ENCODE measurements at places on chromosomes 3 and 15. TPM values are rescaled to one million over a fixed set of nuclear protein-coding genes. Genes with fewer than 3 reads are reported as not detected.

DNA sequence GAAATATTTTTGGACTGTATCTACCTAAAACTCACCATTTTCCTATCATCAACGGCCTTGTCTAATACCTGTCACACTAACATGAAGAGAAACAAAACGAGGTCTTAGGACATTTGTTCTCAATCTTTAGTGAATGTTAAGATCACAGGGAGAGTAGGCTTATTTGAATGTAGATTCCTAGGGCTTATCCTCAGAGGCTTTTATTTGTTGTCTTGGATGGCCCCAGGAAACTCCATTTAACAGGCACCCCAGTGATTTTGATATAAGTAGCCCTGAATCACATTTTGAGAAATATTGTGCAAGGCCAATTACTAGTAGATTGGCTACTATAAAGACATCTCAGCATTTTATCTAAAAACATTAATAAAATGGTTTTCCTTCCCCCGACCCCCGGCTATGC lies 367.4 kb downstream of the GAP43 start:
- no peak for DNase-seq

- no peak for DNase-seq
Observed at GRCh38 chr15:59835776-59836175, 146.7 kb upstream of the BNIP2 start.

- no peak for DNase-seq
Observed at GRCh38 chr15:88256279-88257230, at the start of gene NTRK3. NTRK3 (minus strand) TSS chr15:88256739; CDS start chr15:88256153, 586 bp downstream.

DNA sequence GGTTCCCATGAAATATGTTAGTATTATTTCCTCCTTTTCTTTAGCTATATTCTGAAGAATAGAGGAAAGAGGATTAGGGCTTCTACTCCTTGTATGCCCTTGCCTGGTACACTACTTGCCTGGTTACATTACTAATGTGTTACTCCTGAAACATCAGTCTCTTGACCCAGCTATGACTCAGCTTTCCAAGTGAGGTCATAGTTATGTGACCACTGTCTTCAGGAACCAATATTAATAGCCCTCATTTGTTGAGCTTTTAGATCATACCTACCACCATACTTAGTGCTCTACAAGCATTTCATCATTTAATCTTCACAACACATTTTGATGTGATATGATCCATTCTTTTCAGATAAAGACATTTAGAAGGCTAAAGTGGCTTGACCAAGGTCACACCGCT lies 60.3 kb downstream of the CMSS1 start:
- peak; percentile 51 for DNase-seq

DNA sequence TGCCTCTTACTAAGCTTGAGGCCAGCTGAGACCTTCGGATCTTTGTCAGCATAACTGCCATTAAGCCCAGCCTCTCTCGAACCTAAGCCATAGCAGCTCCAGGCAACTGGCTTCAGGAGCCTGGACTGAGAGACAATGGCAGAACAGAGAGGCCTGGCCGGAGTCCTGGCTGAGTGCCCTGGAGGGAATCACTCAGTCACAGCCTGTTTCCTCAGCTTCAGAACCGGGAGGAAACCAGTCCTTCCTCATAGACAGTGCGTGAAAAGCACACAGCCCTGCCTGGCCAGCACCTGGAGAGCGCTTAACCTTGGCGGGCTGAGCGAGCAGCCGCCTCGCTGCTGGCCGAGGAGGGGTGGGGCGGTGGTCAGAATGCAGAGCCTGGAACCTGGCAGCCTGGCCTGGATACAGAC lies 21.6 kb downstream of the RNU5B-1 start:
- DNase-seq: no peak

- DNase-seq: no peak
Observed at GRCh38 chr3:178645503-178645902, 109.3 kb downstream of the KCNMB2 start.

DNA sequence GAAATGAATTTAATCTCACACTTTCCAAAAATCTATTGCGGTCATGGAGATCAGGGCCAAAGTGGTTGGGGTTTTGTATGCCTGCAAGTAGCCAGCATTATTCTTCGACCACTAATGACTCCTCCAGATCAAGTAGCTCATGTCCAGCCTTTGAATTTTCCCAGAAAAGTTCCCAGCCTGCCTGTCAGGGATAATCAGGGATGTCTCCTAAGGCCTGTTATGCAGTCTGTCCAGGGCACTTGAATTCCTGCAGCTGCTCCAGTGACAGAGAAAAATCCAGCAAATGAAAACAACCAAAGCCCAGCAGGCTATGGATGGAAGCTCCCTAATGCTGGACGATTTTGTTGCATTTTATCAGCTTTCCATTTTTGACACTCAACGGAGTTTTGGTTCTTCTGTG lies 215.4 kb downstream of the ADAMTSL3 start:
- DNase-seq: no peak

GRCh38 chr3:42430781-42431532 lies 20.5 kb upstream of the LYZL4 start:
- no peak for DNase-seq

DNA sequence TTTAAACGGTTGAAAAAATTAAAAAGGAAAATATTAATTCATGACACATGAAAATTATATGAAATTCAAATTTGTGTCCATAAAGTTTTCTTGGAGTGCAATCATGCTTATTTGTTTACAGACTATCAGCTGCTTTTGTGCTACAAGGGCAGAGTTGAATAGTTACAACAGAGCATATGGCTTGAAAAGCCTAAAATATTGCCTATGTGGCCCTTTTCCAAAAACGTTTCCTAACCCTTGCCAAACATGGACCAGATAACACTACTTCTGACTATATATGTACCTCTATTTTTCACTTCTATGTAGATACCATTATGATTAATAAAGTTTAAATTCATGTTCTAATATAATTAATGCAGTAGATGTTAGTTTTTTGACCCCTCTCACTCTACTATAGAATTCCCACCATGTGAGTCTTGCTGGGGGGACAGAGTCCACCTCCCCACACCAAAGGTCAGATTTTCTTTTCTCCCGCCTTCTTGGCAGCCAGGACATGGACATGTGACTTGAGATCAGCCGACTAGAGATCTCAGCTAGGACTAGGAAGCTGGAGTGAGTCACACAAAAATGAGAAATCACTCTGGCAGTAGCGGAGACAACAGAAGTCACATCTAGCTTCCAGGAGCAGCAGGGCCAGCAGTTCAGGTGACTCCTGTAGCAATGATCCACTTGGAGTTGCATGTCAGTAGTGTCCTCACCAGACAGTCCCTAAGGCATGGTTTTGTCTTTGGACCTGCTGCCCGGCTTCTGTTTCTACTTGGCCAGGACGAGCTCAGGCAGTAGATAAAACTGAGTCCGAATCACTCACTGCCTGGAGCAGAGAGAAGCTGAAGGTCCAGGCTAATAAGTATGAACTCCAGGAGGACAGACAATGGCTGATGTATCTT lies 22.4 kb downstream of the CIAO2A start:
- DNase-seq: no peak

DNA sequence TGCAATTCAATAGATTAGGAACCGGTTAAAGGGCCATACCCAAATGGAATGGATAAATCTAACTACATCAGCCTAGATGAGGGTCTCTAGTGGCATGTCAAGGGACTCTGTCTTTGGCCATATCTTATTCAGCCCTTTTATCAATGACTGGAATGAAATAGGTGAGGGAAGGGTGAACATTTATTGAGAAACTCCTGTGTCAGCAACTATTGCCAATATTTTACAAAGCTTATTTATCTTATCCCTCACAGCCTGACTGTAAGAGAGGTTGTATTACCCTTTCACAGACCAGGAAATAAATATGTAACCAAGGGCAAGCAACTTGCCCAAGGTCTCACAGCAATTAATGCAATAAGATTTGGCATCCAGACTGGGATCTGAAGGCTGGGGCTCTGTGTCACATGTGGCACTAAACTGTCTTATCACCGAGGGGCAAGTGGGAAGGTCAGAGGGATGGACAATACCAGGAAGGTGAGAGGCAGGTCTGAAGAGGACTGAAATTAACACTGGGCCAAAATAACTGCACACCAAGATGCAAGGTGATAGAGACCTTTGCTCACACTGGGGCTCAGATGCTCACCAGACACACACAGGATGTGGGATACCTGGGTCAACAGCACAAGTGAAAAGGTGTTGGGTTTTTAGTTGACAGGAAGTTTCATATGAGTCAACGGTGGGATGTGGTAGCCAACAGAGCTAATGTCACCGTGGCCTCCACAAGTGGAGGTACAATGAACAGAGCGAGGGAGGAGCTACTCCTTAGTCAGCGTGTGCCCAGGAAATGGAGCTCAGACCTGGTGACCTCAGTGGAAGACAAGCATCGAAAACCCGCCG lies 261.3 kb downstream of the RPLP1 start:
- DNase-seq: no peak

GRCh38 chr3:17179381-17180205 lies 294.8 kb downstream of the PLCL2 start:
- no peak for DNase-seq

DNA sequence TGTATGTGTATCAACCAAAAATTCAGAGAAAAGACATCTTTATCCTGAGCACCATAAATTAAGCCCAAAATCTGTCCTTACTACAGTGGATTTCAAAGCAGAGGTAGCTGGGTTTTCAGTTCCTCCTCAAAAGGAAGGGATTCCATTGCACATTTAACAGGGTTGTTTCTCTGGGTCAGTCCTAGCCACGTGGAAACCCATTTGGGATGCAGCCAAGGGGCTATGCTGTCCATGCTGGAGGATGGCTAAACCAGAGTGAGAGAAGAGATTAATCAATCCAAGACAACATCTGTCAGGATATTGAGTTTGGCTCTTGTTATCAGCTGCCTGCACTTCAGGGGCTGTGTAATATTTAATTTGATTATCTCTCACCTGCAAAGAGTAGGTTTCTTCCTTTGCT lies 28.1 kb downstream of the LSAMP start:
- no peak for DNase-seq

DNA sequence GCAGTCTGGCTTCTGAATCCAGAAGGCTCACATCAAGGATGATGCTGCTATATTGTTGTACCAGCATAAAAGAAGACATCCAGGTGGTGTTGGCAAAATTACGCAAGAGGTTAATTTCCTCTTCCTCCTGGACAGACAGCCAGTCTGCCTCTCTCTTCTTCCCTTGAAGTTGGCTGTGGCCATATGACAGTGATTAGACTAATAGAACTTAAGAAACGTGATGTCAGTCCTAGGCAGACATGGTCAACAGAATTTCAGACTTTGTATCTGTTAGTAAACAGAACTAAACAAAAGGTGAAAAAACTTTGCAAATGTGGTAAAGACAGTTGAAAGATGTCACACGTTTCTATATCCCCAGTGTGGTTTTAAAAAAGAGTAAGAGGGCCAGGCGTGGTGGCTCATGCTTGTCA lies 465.2 kb upstream of the NR2F2 start:
- DNase-seq: no peak

DNA sequence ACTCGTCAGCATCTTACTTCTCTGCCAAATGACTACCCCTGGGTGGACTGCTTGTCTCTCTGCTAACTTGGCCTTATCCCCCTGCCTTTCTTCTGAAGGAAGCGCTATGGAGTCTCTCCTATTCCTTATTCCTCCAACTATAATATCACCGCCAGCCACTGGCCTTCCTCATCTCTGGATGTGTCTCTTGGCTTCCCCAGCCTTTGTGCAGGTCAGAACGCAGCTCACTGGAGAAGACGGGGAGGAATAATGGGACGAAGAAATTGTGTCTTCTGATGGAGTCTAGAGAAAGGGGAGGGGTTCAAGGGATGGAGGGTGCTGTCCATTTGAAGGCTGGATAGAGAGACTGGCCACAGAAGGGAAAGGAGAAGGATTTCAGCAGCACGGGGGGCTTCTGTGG lies 16.9 kb downstream of the ITGA11 start:
- DNase-seq: no peak

- no peak for DNase-seq
Observed at GRCh38 chr3:175432376-175433025, 573.4 kb downstream of the NAALADL2 start.

DNA sequence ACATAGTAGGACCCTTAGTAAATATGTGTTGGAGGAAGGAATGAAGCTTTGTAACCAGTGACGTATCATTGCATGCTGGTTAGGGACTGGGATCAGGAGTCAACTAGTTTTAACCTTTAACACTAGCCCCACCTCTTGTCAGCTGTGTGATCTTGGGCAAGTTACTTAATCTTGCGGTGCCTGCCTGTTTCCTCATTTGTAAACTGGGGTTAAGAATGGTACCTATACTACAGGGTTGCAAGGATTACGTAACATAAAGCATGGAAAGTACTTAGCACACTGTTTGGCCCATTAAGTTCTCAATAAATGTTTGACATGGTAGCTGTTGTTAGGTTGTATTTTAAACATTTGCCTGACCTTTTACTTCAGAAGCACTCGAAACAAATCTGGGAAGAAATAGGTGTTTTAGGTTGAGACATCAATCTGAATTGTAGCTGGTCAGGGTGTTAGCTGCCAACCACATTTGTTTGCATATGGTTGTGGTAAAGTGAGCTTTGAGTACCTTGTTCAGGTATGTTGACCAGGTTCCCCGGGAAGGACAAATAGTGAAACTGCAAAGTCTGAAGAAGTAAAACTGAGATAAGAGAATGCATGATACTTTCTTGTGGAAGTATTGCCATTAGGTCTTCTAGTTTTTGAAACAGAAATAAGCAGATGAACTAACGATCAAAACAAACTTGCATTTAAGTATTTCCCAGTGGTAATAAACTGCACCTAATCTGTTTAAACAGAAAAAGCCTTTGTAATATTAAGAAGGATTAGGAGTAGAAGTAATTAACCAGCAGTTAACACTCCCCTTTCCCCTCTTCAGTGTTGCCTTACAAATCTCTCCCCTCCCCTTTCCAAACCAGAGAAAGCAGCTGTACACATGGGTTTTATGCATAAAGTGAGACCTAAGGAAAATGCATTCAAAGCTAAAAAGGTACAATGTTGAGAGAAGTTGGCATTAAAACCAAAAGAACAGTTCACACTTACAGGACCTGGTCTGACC lies 25.8 kb upstream of the SCAANT1 start:
- peak; percentile 8 for DNase-seq

- peak; percentile 48 for DNase-seq
Observed at GRCh38 chr3:51929420-51930003, 12.2 kb downstream of the RRP9 start.

DNA sequence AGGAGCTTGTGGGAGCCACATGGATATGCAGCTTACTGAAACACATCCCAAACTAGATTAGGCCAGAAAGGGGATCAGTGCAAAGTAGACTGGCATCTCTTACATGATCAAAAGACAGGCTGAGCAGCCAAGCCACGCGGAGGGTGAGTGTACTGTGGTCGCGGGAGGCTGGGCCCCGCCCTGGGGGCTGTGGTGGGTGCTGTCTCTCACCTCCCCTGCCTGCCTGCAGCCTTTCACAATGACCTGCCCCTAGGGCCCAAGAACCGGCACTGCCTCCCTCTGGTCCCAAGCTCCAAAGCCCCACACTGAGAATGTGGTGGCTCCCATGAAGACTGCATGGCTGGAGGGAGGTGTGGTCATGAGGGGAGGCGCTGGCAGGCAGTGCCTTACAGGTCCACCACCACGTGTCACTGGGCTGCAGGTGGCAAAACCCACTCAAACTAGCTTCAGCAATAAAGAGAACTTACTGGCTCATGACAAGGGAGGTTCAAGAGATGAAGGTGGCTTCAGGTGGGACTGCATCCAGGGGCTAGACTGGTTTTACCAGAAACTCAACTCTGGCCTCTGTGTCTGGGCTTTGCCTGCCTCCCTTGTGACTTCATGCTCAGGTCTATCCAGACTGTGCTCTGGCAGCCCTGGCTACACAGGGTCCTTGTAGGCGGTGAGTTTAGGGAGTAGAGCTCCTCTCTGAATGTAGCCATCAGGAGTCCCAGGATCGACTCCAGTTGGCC lies 27.4 kb upstream of the PLXND1 start:
- no peak for DNase-seq

Gene GOLGA6D
- not detected for total RNA-seq

Gene GADL1
- total RNA-seq: not detected

Gene NDUFB5
- total RNA-seq: 168 TPM

Gene CCDC174
- total RNA-seq: 19.8 TPM

Gene ANKRD34C
- total RNA-seq: not detected

Gene MOBP
- 0.33 TPM for total RNA-seq

Gene LRRN1
- total RNA-seq: 0.25 TPM

All from K562 (cell line).